ENCODE measurements at places on chromosomes 2 and 18.

- DNase-seq: peak; percentile 50
These were observed 60.4 kb downstream of the FAM161A start for GRCh38 chr2:61793389-61793836.

DNA sequence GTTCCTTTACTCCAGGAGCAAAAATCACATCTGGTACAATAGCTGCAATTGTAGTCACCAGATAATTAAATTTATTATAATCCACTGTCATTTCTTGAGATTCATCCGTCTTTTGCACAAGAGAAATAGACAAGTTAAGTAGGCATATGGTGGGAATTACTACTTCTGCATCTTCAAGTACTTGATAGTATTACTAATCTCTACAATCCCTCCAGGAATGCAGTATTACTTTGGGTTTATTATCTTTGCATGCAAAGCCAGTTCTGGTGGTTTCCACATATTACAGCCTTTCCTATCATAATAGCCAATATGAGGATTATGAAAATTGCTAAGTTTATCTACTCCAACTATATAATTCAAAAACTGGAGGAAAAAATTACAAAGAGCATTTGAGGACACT is 254.1 kb downstream of the IKZF2 start:
- no peak for DNase-seq

GRCh38 chr18:76480913-76481312 is 14.1 kb downstream of the ZNF516 start:
- DNase-seq: no peak

GRCh38 chr18:56065086-56065485 is 477.1 kb upstream of the TCF4 start:
- no peak for DNase-seq

DNA sequence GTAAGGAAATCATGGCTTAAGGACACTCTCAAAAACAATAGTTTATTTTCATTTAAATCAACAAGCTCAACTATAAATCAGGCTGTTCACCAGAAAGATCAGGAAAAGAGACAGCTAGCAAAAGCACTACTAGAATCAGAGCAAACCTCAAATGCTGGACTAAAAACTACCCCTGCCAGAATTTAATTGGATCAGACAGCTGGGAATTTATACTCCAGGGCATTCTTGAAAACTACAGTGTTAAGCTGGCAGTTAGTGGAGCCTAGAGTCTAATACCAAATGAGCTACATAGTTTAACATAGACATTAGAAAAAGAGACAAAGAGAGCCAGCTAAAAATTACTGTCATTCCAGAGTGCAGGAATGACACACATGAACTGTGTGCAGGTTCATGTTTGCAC is 1016.4 kb upstream of the CRIM1 start:
- no peak for DNase-seq

- no peak for DNase-seq
These were observed 44.1 kb downstream of the SCN2A start for GRCh38 chr2:165283342-165283741.

GRCh38 chr18:23115683-23116096 is 19.6 kb upstream of the CABLES1 start:
- no peak for DNase-seq

DNA sequence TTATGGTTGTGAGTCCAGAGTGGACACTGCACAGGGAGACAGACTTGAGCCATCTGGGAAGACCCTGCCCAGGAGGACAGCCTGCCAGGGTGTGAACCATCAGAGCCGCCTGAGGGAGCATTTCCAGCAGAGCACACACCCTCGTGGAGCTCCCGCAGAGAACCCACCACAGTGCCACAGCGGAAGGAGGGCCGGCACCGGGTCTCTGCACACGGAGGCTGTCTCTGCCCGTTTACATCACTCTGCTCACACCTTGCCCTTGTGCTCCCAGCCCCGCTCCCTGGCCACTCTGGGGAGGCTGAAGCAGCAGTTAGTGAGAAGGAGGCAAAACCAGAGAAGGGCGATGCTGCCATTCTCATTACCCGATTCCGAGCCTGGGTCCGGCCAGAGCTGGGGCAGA is 161.9 kb downstream of the KLHL29 start:
- no peak for DNase-seq

GRCh38 chr2:204583773-204584172 is 38.5 kb downstream of the PARD3B start:
- DNase-seq: no peak

GRCh38 chr18:61323951-61324350 is 9.3 kb upstream of the CDH20 start:
- DNase-seq: no peak

DNA sequence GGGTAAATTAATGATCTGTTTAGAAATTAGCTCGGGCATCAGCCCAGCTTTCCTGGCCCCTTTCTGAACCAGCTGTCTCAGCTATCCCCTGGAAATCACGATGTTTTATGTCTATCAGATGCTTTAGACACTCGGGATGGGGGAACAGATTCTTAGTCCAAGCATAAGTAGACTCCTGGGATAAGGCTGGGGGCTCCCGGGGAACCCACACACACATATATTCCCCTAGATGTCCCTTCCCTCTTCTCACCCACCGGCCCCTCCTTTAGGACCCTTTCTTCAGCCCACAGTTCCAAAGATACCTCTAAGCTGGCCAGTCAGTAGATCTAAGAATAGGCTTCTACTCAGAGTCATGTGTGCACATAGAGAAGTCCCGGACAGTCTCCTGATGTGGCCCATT is 151.5 kb upstream of the COPS8 start:
- no peak for DNase-seq

DNA sequence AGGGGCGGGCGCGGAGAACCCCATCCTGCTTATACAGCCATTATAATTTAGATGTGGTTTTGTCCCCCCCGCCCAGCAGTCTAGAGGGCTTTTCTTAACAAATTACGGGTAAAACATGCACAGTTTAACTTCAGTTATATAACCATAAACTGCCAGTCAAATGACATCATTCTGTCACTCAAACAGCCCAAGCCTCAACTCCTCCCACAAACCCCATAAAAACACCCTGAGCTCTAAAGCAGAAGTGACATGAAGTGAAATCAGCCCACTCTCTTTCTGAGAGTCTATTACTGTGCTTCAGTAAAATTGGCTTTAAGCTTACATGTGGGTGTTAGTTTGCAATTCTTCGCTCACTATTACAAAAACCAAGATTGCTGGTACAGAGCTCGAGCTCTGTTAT is 705.1 kb upstream of the GCFC2 start:
- DNase-seq: no peak

GRCh38 chr18:36620788-36621187 is 208.0 kb downstream of the TPGS2 start:
- DNase-seq: no peak

DNA sequence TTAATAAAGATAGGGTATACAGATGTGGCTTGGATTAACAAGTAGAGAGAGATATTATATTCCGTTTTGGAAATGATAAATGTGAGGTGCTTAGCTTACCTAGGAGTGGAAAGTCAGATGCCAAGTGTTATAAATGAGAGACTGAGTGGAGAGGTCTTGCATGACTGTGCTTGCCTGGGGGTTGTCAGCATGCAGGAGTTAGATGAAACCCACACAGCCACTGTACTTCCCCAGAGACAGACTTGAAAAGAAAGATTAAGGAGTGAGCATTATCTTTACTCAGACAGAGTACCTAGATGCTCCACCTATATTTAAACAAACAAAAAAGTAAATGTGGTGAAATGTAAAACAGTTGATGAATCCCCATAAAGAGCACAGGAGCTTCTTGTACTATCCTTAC is 482.7 kb downstream of the RIT2 start:
- DNase-seq: no peak

GRCh38 chr2:211127501-211127900 is 571.1 kb downstream of the CPS1 start:
- no peak for DNase-seq

GRCh38 chr2:181231151-181231550 is 226.0 kb upstream of the ITGA4 start:
- no peak for DNase-seq

DNA sequence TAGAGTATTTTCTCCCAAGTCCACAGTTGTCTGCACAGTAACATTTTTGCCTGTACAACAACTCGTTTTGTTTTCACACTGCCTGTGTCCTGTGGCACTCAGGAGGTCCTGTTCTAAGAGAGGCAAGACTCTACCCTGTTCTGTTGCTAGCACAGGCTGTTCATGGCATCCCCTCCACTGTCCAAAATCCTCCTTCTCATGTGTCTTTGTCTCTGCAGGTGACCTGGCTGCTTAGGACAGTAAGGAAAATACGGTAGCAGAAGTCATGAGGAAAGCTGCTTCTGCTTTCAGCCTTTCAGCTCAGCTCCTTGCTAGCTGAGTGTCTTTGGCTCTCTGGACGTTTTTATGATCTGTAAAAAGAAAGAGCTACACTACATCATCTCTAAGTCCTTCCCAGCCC is 205.9 kb downstream of the C1D start:
- no peak for DNase-seq

GRCh38 chr2:235544689-235544969 is 50.8 kb downstream of the AGAP1 start:
- DNase-seq: no peak

DNA sequence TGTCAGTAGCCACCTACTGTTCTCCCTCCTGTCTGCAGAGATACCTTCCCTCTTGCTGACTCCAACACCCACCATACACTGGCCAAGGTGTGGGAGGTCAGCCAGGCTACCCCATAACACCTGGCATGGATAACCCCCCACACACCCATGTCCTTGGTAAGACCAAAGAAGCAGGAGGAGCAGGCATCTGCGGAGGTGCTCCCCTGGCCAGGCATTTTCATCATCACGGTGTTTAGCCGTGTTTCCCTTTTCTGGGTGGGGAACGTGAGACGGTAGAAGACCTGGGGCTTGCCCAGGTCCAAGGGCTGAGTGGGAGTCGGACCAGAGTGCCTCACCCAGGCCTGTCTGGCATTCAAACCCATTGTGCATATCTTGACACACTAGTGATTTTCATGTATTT is 150.3 kb downstream of the SMAD7 start:
- no peak for DNase-seq

- no peak for DNase-seq
These were observed 18.4 kb downstream of the HDAC4 start for GRCh38 chr2:239382384-239382880.

DNA sequence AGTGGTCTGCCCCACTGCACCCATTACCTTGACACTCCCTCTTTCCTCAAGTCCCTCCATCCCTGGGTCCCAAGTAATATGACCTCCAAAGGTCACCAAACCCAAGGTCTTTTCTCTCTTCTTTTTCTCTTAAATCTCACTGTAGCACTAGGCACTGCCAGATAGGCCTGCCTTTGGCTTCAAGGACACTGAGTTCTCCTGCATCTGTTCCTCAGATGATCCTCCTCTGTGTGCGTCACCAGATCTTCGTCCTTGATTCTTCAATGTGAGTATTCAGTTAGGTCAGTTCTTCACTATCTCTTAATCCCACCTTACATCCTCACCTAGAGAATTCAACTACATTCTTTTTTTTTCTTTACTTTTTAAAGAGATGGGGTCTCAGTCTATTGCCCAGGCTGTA is 249.2 kb downstream of the NBAS start:
- DNase-seq: no peak

GRCh38 chr2:66156171-66156570 is 278.8 kb upstream of the MEIS1 start:
- DNase-seq: no peak

DNA sequence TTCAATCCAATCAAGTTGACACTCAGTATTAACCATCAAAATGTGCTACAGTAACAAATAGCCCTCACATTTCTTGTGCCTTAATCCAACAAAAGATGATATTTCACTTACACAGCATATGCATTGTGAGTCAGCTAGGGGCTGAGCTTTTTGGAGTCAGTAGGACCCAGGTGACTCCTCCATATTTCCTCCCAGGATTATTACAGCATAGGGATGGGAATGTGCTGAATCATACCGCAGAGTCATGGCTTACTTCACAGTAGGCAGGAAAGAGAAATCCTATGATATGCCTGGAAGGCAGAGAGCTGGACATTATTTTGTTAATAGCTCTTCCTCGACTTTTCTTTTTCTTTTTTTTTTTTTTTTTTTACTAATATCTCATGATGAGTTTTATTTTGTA is 153.3 kb downstream of the TMEM182 start:
- DNase-seq: peak; percentile 42

GRCh38 chr2:217683106-217683870 is 319.5 kb downstream of the TNS1 start:
- DNase-seq: no peak

All from H54 (cell line).